Stimulated activated CD4-positive, alpha-beta T cell treated with anti-CD3 and anti-CD28 coated beads, TNF-alpha, amount 100 ng/mL, for 1 hour (primary cell): ENCODE measurements at places on chromosomes 7 and 10.

GRCh38 chr7:111933609-111934008, 272.6 kb downstream of the DOCK4 start:
- DNase-seq, result no peak

DNA sequence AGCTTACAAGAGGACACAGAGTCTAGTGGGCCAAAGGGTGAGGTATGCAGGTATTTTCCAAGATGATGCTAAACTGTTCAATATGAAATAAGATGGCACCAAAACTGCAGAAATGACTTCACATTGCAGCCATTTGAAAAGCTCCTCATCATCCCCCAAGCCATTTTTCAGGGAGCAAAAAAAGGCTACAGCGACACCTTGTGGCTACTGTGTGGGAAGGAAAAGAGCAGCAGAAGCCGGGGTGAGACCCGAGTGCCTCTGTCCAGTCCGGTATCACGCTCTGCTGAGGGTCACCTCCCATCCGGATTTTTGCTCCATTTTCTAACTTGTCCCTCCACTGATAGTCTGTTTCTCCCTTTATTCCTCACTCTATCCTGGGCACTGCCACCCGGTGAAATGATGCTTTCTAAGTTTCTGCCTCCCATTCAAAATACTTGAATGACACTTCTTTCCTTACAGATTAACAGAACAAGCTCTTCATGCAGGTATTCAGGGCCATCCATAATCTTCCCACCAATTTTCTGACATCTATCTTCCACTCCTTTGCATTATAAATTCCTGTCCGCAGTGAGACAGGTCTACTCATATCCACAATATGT, 220.2 kb downstream of the DGKI start:
- no peak for DNase-seq

GRCh38 chr10:15606377-15606776, 113.3 kb downstream of the ITGA8 start:
- DNase-seq, result no peak

GRCh38 chr10:124522131-124522932, 60.7 kb downstream of the LHPP start:
- DNase-seq, result no peak
